ENCODE measurements at places on chromosomes 5 and 9.

DNA sequence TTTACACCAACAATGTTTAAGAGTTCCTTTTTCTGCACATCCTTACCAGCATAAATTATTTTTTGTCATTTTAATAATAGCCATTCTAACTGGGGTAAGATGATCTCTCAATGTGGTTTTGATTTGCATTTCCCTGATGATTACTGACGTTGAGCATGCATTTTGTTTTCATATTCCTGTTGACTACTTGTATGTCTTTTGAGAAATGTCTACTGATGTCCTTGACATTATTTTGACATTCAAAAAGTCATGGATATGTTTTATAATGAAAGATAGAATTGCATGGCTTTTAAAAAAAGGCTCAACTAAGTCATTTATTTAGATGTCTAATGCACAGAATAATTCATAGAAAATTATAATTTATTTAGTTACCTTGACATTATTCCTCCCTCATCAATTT is 381.6 kb upstream of the C9orf72 start:
- DNase-seq, result no peak

DNA sequence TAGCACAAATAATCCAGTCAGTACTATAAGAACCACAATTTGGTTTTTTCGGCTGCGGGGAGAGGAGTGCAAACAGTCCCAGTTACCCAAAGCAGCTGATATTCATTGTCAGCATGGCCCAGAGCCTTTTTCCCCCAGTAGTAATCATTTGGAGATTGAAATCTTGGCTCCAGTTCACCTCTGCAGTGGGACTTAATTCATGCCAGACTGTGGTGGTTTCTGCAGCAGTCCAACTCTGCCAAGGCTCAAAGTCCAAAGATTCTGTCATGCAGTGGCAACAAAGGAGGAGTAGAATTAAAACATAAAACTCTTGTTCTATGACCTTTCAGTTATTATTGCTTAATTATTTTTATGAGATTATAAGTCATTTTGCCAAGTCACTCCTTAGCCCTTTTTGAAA is 25.0 kb upstream of the TRIM36 start:
- no peak for DNase-seq

GRCh38 chr9:15153961-15154360 is 153.1 kb downstream of the TTC39B start:
- DNase-seq, result no peak

- no peak for DNase-seq
Measured at GRCh38 chr9:105357937-105358336, 89.9 kb upstream of the FSD1L start.

GRCh38 chr5:180098526-180098925 is 27.0 kb upstream of the RNF130 start:
- no peak for DNase-seq

DNA sequence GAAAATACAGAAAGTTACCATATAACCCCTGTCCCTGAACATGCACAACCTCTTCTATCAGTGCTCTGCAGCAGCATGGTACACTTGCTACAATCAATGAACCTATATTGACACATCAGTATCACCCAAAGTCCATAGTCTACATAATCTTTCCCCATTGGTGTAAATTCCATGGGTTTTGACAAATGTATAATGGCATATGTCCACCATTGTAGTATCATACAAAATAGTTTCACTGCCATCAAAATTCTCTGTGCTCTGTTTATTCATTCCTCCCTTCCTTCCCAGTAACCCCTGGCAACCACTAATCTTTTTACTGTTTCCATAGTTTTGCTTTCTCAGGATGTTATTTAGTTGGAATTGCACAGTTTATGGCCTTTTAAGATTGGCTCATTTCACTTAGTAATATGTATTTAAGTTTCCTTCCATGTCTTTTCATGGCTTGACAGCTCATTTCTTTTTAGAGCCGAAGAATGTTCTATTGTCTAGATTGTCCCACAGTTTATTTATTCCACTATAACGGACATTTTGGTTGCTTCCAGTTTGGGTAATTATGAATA is 1707.0 kb downstream of the EFNA5 start:
- no peak for DNase-seq

GRCh38 chr9:130774183-130774582 is 60.9 kb upstream of the ABL1 start:
- no peak for DNase-seq

GRCh38 chr5:73234204-73234555 is 61.2 kb downstream of the TMEM174 start:
- no peak for DNase-seq
